NCI-H748 treated with DMSO at 0.1 percent for 48 hours (cell line): ENCODE measurements at places on chromosomes 6 and 20.

DNA sequence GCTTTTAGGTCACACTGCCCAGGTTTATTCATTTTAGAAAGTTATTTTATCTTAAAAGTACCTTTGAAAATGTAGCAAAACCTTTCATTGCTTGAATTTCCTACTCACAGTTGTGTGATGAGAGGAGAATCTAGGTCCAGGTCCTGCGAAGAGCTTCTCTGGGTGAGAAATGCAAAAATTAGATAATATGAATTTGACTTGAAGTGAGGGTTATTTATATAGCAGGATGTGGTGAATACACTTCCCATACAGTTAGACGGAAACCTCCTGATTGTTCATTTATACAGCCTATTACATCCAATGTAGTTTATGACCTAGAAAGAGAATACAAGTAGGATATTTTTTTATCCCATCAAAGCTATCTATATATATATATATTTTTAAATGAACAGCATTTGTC is 30.5 kb downstream of the CDKAL1 start:
- peak; percentile 89 for DNase-seq

DNA sequence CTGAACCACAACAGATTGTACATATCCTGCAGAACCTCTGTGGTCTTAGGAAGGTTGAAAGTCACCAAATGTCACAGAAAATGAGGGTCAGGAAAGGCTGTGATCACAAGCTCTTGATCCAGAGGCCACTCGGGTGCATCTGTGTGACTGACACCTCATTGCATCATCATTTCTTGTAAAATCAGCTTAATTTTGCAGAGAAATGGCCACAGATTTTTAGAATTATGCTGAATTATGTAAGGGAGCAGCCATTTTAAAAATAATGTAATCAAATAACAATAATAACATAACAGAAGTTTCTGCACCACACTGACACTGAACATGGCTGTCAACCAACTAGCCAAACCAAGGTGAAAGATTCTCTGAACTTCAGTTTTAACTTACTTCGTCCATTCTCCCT is 32.5 kb upstream of the PRND start:
- DNase-seq, result no peak

GRCh38 chr20:47423586-47423985 is 67.1 kb upstream of the ZMYND8 start:
- no peak for DNase-seq

GRCh38 chr6:18245642-18246041 is 18.7 kb downstream of the DEK start:
- no peak for DNase-seq

- no peak for DNase-seq
Observed at GRCh38 chr6:54903884-54904283, 57.3 kb downstream of the FAM83B start.

DNA sequence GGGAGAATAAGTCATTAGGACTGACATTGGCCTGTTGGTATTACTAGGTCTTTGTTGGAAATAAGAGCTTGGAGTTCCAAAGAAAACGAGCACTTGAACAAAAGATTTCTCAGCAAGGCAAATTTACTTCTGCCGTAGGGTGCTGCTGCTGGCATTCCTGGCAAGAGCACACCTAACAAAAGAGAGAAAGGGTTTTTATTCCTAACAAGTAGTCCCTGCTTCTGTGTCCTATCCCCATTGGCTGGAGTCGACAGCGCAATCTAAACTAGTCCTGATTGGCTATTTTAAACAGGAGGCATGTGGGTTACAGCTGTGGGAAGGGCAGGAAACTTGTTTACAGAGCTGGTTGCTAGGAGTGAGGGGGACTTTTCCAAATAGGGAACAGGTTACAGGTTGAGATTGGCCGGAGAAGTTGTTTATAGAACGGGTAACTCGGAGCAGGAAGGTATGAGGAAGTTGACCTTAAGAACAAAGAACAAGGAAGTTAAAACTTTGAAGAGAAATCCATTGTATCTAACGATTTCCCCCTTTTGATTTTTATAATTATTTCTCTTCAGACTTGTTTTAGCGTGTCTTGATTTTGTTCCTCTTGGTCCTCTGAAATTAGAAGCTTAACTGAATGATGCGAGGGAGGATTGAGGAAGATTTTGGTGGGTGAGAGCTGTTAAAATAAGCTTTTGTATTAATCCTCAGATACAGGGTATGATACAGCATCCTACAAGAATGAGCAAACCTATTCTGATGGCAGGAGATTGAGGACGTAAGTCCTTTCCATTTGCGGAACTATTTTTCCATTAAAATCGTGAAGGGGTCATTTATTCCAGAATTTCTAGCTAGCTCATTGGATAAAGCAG is 3.4 kb upstream of the ZNFX1 start:
- DNase-seq, result no peak

GRCh38 chr20:25527949-25528348 is 57.4 kb downstream of the NINL start:
- DNase-seq, result no peak

DNA sequence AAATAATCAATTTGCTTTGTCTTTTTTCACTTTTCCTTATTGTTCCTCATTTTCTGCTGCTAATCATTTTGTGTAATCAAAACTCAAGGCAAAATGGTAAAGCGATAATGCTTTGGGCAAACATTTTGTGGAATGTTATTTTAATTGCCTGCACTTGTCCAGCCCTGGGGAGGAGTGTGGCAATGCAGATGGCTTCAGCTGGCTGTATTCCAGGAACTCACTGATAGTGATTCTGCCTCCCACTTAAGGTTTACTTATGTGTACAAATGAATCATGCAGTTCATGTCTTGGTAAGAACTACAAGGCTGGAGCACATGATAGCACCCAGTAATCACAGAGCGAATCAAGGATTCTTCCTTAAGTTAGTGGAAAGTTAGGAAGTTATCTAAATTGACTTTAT is 107.8 kb downstream of the COL19A1 start:
- peak; percentile 65 for DNase-seq

DNA sequence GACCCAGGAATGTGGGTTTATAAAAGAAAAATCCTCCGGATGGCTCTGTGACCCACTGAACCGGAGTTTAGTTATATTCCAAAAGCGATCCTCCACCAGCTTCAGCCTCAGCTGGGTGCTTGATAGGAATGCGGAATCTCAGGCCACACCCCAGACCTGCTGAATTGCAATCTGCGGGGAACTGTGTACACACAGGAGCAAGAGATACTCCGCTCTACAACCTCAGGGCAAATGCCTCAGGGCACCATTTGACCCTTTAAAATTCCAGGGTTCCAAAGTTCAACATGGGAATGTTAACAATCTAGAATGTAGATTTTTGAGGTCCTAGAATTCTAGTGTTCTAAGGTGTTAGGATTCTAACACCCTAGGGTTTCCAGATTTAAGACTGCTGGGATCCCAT is 10.8 kb downstream of the BPIFA2 start:
- no peak for DNase-seq

DNA sequence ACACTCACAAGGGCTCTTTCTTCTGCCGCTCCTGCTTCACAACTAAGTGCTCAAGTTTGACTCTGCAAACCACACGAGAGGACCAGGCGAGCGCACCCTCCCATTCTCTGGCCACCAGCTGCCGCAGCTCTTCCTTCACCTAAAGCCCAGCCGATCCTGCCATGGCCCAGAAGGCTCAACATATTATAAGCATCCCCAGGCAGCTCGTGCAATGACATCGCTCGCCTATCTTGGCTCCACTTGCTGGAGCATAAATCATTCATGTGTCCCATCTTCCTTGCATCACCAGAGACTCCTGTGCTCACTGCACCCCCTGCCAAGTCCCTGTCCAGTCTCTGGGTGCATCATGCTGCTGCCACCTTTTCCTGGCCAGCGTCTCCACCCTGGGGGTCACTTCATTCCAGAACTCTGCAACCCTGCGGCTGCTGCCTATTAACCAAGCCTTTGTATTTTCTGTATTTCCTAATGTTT is 59.0 kb downstream of the PSMG4 start:
- no peak for DNase-seq
